ENCODE measurements at places on chromosomes 4 and X. TPM values are rescaled to one million over a fixed set of nuclear protein-coding genes. Genes with fewer than 3 reads are reported as not detected.

Gene GRPR
- not detected for total RNA-seq

GRCh38 chrX:13890806-13891205 is 73.9 kb upstream of the GPM6B start:
- DNase-seq, result no peak

Gene H2BW2
- not detected for total RNA-seq

DNA sequence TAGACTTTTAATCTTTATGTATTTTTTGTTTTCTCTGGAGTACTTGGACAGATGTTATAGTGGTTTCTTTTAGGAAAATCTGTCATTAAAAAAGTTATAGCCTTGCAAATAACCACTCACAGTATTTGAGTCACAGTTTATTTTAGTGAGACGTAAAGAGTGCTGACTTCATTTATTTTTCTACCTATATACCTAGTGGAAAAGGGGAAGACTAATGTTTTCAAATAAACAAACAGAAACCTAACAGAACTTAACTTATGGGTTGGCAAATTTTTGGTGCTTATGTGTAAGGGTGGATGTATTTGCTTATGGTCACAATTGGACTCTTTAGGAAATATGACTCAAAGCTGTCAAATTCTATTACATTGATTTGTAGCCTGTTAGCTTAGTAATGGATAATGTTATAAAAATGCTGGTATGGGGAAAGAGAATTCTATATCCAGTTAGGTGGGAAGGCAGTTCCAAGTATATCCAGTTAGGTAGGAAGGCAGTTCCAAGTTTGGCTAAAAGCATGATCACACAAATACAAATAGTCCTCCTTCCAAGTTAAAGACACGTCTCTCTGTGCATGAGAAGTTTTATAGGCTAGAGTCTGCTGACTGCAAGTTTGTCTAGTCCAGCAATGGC is 61.9 kb downstream of the SLC9A6 start:
- peak; percentile 30 for DNase-seq

DNA sequence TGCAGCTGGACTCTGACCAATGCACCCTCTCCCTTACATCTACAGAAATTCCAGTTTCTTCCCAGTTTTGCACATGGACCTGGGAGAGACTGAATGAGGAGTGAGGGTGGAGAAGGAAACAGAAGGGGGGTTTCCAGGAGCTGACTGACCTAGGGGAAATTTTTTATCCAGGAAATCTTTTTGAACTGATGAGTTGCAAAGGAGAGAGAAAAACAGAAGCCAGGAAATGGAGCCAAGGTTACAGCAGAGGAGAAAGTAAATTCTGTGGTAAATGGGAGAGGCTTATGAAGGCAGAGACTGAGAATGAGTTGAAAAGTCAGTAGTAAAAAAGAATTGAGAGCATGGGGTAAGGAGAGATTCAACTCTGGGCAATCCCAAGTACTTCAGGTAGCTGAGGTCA is 192.8 kb downstream of the SMIM20 start:
- no peak for DNase-seq

Gene TMEM47
- 28.5 TPM for total RNA-seq

GRCh38 chr4:119124352-119124751 is 11.3 kb upstream of the MYOZ2 start:
- no peak for DNase-seq
